NCI-H146 (cell line): ENCODE measurements at places on chromosomes 13 and 19.

DNA sequence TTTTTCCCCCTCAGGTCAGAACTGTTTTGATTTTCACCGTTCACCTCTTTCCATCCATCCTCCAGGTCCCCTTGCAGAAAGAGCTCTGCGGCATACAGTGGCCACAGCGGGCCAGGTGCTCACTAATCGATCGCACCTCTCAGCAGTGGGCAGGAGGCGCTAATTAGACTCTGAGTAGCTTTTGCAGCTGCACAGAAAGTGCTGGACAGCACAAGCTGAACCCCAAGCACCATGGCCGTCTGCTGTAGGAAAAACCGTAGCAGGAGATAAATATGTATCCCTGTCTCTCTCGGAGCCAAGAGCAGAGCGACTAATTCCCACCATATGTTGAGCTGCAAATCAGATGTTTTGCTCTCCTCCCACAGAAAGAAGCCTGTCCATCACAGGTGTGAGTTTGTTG is 54.4 kb downstream of the PEX11G start:
- peak; percentile 75 for DNase-seq

- DNase-seq: no peak
These were observed 2.3 kb downstream of the GAMT start for GRCh38 chr19:1399079-1399478.

DNA sequence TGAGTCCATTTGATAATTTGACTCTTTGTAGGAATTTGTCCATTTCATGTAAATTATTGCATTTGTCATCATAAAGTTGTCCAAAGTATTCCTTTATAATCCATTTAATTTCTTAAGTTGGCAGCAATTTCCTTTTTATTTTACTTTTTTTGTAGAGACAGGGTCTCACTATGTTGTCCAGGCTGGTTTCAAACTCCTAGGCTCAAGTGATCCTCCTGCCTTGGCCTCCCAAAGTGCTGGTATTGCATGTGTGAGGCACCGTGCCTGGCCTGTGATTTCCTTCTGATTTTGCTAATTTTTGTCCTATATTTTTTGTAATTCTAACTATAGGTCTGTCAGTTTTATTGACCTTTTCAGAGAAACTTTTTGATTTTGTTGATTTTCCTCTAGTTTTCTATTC is 84.9 kb downstream of the URI1 start:
- no peak for DNase-seq

GRCh38 chr13:23842406-23842805 is 46.8 kb downstream of the MIPEP start:
- DNase-seq: no peak

DNA sequence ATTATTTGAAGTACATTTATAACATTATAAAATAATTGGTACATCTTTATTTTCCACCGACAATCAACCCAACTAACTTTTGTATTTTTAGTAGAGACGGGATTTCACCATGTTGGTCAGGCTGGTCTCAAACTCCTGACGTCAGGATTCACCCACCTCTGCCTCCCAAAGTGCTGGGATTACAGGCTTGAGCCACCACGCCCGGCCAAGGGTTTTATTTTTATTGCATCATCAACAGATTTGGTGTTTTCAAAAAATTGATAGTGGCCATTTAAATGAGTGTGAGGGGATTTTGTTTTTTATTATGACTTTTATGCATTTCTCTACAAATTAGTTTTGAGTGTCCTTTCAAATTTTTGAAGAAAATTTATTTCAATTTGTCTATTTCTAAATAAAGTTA is 10.6 kb downstream of the ZNF726 start:
- no peak for DNase-seq

GRCh38 chr19:35959040-35959967 is 23.1 kb downstream of the LRFN3 start:
- DNase-seq: no peak

DNA sequence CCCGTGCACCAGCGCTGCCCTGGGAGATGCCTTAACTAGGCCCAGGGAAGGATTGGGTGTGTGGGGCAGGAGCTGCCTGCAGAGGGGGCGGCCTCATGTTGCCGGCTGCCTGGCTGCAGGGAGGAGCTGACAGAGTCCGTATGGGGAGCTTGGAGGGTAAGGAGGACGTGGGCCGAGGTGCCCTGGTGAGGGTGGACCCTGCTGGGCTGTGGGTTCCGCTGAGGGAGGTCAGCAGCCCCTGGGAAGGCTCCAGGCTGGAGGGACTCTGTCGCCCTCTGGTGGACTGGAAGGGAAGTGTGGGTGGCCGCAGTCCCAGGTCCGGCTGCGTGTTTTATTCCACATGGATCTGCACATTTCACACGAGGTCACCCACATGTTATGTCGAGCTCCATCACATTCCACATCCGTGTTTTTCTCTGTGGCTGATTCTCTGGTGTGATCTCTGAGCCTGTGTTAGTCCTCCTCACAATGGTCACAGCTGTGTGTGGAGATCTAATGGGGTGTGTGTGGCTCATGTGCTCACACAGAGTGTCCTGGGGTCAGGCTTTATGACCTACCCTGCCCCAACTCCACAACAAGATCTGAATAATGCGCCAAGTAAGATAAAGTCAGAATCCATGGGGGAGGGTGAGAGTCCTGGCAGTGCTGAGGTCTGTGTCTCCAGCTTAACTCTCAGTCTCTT is 1.8 kb upstream of the CEACAM8 start:
- DNase-seq: peak; percentile 20

GRCh38 chr19:13718733-13719132 is 45.6 kb upstream of the MRI1 start:
- peak; percentile 92 for DNase-seq

- no peak for DNase-seq
These were observed 16.9 kb upstream of the SPIB start for GRCh38 chr19:50401605-50402450.

DNA sequence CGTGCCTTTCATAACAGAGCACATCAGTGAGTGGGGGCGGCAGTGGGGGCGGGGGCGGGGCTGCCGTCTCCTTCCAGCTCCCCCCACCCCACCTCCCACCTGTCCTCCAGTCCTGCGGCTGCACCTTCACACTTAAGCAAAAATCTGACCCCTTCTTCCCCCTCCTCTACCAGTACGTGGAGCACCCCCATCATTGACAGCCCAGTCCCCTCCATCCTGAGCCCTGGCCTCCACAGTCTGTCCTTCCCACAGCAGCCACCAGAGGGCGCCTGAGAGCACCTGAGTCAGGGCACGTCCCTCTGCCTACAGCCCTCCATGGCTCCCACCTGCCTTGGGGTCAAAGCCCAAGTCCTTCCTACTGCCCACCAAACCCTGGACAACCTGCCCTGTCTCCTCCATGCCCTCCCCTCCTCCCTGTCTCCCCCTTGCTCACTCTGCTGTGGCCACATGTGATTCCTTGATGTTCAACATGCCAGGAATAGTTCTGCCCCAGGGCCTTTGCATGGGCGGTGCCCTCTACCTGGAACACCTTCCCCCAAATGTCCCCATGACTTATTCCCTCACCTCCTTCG is 4.0 kb downstream of the EBI3 start:
- DNase-seq: no peak

- no peak for DNase-seq
These were observed 3.9 kb downstream of the NFIC start for GRCh38 chr19:3370214-3370720.

DNA sequence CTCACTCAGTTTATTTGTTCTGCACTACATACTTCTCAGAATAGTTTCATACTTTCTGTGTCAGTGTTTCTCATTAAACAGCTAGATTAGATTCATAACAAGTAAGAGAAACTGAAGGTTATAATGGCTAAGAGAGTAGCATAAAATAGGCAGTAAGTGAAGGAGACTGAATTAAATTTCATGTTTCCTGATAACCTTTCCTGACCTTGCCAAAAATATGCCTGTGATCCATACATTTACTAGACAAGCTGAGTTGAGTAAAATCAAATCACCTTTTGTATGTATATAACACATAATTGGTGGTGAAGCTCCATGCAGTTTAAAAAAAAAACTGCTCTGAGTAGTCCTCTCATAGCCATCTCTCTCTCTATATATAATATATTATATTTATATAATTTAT is 545.3 kb upstream of the PCDH20 start:
- DNase-seq: no peak

GRCh38 chr13:58979851-58980250 is 1183.9 kb downstream of the DIAPH3 start:
- no peak for DNase-seq

DNA sequence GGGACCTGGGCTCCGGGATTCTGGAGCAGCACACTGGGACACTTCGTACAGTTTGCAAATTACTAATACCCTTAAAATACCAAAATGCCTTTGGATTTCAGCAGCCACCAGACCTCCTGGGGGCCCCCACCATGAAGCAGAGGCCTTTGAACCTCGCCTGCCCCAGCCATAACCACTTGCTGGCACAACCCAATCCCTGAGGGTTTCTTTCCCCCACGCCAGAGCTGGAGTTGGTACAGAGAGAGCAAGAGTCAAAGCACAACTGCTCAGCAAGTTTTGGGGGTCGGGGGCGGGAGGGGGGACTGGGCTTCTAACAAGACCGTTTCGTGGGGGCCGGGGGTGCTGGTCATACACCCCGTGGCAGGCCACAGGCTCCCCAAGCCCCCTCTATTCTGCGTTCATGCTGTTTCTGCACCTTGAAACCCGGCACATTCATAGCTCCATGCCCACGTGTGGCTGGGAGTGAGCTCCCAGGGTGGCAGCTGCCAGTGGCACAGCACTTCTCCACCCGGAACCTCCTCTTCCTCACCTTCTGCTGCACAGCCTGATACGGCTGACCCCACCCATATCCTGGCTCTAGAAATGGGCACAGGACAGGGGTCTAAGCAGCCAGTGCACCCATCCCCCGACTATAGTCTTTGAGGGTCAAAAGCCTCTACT is 17.1 kb downstream of the PLEKHF1 start:
- no peak for DNase-seq
